ENCODE measurements at places on chromosomes 5 and 9.

GRCh38 chr9:125797930-125798329 lies 50.8 kb downstream of the PBX3 start:
- DNase-seq: no peak

- DNase-seq: no peak
Observed at GRCh38 chr5:170533383-170533782, 29.6 kb downstream of the KCNIP1 start.

DNA sequence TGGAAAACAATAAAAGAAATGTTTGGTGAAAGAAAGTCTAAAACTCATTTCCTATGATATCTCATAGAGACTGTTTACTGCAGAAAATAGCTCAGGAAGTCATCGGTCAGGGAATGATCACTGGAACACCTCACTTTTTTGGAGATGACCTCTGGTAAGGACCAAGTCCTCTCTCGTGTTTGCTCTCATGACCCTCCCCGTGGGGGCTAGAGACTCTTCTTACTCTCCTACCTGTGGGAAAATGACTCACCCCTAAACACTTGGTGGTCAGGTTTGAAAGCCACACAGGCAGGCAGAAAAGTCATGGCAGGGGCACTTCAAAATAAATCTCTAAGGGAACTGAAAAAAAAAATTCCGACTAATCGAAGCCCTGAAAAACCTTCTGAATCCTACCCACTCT lies 48.2 kb downstream of the FAM240B start:
- no peak for DNase-seq

GRCh38 chr5:16364910-16365309 lies 100.7 kb downstream of the ZNF622 start:
- no peak for DNase-seq

DNA sequence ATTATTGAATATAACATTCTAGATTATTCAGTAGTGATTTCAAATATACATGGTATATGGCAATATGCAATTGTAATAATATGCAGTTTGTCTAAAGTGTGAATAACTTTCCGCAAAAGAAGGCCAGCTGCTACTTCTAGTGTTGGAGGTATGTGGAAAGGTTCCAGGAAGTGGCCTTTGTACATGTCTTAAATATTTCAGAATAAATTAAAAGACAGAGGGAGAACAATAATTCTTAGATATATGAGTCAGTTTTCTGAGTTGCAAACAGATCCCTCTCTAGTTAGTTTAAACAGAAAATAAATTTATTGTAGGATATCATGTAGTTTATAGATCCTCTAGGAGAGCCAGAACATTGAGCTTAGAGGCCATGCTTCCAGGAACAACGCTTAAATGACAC lies 210.8 kb upstream of the ELL2 start:
- no peak for DNase-seq

Data from hippocampal formation (tissue), 2 donors.